Activated T-helper 2 cell treated with anti-CD3 and anti-CD28 coated beads, Interferon-gamma antibody, Interleukin-2, Interleukin-4, amounts not matched to agents 10 μg/mL and 5 μg/mL and 100 μg/mL, durations not matched to agents 14 hours and 24 hours and 36 hours (primary cell): ENCODE measurements at places on chromosomes 4 and X. TPM values are rescaled to one million over a fixed set of nuclear protein-coding genes. Genes with fewer than 3 reads are reported as not detected.

Gene EGF
- total RNA-seq: not detected in 2 replicates

Gene MSX1
- total RNA-seq: not detected in 2 replicates

Gene RENBP
- total RNA-seq: 11.4 and 12.4 TPM in 2 replicates

Gene NUDT11
- total RNA-seq: 5.8 and 6.1 TPM in 2 replicates

Gene TEX13C
- total RNA-seq: not detected in 2 replicates

Gene FOXP3
- 28.9 and 29.4 TPM in 2 replicates for total RNA-seq

Gene CYLC1
- total RNA-seq: not detected in 2 replicates

Gene MAGEB2
- not detected in 2 replicates for total RNA-seq

Gene PAGE1
- not detected in 2 replicates for total RNA-seq

Gene PPM1K
- total RNA-seq: 38.5 and 39.9 TPM in 2 replicates

Gene PCDH10
- total RNA-seq: 0.09 TPM in 1 of 2 replicates, not detected in the other

Gene CT45A10
- not detected in 2 replicates for total RNA-seq

Gene TCEAL7
- not detected in 2 replicates for total RNA-seq

Gene LRCH2
- total RNA-seq: not detected in 2 replicates

Gene GC
- total RNA-seq: not detected in 2 replicates

Gene PCDH7
- not detected in 2 replicates for total RNA-seq

Gene FANCB
- total RNA-seq: 14.2 and 14.6 TPM in 2 replicates

Gene ABLIM2
- total RNA-seq: 0.32 and 0.60 TPM in 2 replicates

Gene GYPA
- total RNA-seq: not detected in 2 replicates

DNA sequence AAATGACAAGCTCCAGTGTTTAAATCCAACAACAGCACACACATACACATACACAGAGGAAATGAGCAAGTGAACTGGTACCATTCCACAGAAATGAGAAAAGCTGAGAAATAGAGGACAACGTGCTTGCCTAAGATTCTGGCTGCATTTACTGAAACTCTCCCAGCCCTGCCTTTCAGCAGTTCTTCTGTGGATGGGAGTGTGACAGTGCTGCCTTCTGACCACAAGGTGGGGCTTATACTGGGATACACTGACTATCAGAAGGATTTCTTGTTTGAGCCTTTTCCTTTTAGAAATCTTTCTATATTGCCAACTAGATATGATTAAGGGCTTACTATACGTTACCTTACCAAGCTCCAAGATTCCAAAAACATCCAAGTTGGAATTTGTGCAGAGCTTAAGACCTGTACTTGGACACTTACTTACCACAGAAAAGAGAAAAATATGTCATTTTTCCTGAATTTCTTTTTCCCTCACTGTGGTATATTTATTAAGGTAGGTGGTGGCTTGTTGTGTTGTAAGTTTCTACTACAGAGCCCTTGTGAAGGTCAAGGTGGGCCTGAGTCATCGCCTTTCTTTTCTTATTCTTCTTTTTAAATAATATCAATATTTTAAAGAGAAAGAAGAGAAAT, 10.7 kb upstream of the CXCL8 start:
- DNase-seq: no peak

GRCh38 chr4:42474406-42474805, 77.1 kb downstream of the SHISA3 start:
- DNase-seq: no peak

DNA sequence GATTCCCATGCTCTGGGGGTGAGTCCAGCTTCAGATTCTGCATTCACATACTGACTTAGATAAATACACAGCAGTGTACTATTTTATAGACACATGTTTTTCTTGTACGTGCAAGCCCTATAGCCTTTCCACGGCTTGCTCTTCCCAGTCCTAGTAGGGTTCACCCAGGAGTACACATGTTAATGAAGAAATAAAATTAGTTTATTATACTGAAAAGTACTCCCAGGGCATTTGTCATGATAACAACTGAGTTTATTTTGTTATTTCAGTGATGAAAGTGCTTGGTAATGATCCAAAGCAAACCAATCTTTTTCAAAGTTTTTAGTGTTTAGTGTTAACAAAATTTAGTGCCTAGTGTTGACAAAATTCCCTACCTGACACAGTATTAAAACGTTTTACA, 21.3 kb downstream of the MAPK10 start:
- DNase-seq: no peak

DNA sequence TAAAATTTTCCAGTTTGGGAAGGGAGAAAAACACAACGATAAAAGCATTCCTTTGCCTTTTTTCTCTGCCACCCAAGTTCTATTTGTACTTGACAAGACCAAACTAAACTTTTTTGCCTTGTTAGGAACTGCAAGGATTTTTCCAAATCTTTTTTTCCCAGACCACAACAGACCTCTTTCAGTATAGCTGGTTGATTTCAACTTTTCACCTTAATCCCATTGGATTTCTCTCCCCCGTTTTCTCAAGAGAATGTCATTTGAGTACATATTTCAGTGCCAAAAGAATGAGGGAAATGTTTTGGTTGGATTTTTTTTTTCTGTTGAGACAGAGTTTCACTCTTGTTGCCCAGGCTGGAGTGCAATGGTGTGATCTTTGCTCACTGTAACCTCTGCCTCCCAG, 18.5 kb upstream of the SGMS2 start:
- no peak for DNase-seq

- DNase-seq: peak; percentile 89
Observed at GRCh38 chr4:80184053-80184824, 13.1 kb upstream of the PRDM8 start.

- DNase-seq: no peak
Observed at GRCh38 chrX:3787856-3788255, 74.4 kb upstream of the PRKX start.

- no peak for DNase-seq
Observed at GRCh38 chr4:145099653-145100052, 1.5 kb downstream of the ABCE1 start.

DNA sequence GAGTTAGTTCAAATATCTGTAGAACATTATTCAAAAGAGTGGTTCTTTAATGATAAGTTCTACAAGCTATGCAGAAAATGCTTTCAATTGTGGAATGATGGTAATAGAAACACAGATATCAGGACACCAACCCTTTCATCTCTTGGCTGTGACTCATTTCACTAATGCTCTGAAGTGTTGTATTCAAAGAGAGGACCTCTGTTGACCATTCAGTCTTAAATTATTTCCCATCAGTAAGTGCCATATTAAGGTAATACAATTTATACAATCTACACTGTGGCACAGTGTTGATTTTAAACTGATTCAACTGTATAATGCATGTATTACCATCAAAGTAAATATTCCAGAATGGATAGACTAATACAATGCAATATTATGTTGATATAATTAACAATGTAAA, 289.0 kb upstream of the ADGRL3 start:
- no peak for DNase-seq

DNA sequence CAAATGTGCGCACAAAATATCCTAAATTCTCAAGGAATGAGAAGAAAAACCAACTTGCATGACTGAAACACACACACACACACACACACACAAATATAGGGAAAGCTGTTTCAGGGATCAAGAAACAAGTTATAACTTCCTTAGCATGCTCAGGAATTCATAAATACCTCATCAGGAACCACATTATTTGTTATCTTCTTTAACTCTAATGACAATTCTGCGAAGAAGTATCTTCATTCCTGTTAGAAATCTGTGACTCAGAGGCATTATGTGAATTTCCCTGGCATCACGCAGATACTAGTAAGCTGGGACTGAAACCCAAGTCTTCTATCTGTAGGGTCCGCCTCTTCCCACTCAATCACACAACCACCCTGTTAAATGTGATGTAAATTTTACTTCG, 30.3 kb downstream of the TMPRSS11A start:
- no peak for DNase-seq

GRCh38 chrX:53184836-53185235, 40.2 kb downstream of the KDM5C start:
- no peak for DNase-seq

DNA sequence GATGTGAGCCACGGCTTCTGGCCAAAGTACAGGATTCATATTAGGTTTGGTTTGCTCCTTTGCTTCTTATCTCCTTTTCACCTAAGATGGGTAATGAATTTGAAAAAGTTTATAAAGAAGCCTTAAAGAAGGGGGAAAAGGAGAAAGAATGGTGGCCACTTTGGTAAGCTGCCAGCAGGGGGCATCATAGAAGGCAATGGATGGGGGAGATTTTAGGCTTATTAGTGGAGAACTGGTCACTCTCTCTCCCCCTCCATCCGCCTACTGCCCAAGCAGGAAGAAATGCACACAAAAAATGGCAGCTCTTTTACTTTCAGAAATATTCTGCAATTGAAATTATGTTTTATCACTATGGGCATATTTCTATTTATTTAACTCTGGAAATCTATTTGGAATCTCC, 32.0 kb downstream of the SPARCL1 start:
- DNase-seq: no peak

- DNase-seq: no peak
Observed at GRCh38 chr4:915041-915474, 17.1 kb downstream of the GAK start.

GRCh38 chrX:2928191-2928582, 952 bp downstream of the ARSD start:
- no peak for DNase-seq

GRCh38 chr4:165383591-165384073, 4.8 kb downstream of the CPE start:
- no peak for DNase-seq

DNA sequence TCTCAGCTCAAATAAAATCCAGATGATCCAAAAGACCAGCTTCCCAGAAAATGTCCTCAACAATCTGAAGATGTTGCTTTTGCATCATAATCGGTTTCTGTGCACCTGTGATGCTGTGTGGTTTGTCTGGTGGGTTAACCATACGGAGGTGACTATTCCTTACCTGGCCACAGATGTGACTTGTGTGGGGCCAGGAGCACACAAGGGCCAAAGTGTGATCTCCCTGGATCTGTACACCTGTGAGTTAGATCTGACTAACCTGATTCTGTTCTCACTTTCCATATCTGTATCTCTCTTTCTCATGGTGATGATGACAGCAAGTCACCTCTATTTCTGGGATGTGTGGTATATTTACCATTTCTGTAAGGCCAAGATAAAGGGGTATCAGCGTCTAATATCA, 18.7 kb upstream of the TLR8 start:
- no peak for DNase-seq

- no peak for DNase-seq
Observed at GRCh38 chrX:149962010-149962409, 23.7 kb upstream of the EOLA2 start.

- DNase-seq: no peak
Observed at GRCh38 chr4:114236171-114236769, 256.8 kb upstream of the ARSJ start.

DNA sequence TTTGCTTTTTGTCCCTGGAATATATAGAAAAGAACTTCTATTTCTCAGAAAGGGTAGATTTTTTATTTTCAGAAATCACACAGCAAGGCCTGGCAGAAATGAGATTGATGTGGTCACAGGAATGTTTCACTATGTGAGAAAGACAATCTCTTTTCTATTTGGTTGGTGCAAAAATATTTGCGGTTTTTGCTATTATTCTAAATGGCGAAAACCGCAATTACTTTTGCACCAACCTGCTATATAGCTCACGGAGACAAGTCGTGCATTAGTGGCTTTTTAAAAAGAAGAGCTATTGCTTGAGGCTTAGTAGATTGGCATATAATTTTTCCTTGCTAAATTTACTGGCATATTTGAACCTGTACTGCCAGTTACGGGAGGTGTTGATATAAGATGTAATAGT, 100.4 kb downstream of the ITM2A start:
- no peak for DNase-seq

GRCh38 chrX:576904-577560, 53.6 kb upstream of the SHOX start:
- no peak for DNase-seq

GRCh38 chr4:154310578-154310977, 181.0 kb downstream of the DCHS2 start:
- no peak for DNase-seq

DNA sequence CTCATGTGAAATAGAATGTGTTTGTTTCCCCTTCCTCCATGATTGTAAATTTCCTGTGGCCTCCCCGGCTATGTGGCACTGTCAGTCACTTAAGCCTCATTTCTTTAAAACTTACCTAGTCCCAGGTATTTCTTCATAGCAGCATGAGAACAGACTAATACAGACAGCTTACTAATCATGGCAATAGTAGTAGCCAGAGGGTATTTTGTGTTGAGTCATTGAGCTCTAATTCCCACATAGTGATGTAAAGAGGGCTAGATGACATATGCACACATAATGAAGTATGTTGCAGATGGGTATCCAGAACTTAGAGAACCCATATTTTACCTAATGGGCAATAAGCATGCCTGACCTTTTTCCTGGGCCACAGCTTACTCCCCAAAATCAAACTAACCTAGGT, 1197.2 kb downstream of the PCDH7 start:
- no peak for DNase-seq

- no peak for DNase-seq
Observed at GRCh38 chr4:24892278-24892677, 20.6 kb downstream of the CCDC149 start.

DNA sequence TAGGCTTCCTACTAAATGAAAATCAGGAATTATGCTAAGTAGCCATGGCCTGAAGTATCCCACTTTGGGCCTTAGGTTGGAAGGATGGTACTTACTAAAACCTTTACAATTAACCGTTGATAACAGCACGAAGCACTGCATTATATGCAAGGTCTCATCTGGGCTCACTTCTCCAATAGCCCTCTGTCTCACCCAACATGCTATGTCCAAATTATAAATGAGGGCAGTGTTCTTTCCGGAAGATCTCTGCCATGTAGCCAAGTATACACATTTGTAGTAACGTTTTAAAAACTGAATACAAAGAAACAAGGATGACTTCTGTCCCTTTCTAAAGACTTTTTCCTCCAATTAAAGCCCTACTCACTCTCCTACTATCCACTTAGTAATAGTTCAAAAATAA, 51.6 kb downstream of the SCFD2 start:
- DNase-seq: no peak

GRCh38 chr4:147003956-147004809, 58.5 kb upstream of the TTC29 start:
- no peak for DNase-seq

- no peak for DNase-seq
Observed at GRCh38 chr4:37082912-37083311, 161.6 kb upstream of the NWD2 start.

DNA sequence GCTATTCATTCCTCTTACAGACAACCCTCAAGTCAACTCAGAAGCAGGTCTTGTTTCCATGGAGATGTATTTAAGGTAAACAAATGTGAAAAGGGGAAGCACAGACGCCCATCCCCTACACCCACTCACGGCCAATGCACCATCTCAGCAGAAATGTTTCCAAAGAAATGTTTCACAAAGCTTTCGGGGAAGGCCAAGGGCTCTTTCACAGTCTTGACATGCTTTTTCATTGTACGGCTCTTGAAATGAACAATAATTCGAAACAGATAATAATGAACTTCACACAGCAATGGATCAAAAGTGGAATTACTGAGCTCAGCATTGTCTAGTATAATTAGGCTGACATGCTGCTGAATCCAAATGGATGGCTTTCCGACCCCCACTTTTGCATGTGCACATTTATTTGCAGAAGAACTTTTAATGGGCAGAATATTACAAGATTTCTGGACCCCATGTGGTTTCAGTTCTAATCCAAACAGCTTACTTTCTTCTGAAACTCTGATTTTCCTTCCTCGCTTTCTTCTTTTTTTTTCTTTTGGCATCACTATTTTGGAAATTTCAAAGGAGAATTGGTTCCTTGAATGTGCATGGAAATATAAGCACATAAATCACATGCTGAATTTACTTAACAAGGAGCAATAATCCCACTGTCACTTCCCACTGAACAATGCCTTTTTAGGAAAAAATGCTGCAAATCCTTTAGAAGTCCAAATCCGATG, 160.9 kb downstream of the SMIM20 start:
- DNase-seq: peak; percentile 58
